ENCODE measurements at places on chromosomes 1 and 21.

GRCh38 chr1:232899839-232900238, 50.6 kb upstream of the NTPCR start:
- no peak for DNase-seq

DNA sequence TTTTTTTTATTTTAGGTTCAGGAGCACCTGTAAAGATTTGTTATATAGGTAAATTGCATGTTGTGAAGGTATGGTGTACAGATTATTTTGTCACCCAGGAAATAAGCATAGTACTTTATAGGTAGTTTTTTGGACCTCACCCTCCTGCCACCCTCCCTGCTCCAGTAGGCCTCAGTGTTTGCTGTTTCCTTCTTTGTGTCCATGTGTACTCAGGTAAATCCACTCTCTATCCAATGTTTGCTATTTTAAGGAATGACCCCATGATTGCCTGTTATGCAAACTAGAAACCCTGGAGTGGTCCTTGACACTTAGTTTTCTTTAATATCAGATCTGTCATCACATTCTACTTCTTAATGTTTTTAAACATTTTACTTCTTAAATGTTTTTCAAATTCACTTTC, 33.9 kb downstream of the LHX9 start:
- DNase-seq: no peak

DNA sequence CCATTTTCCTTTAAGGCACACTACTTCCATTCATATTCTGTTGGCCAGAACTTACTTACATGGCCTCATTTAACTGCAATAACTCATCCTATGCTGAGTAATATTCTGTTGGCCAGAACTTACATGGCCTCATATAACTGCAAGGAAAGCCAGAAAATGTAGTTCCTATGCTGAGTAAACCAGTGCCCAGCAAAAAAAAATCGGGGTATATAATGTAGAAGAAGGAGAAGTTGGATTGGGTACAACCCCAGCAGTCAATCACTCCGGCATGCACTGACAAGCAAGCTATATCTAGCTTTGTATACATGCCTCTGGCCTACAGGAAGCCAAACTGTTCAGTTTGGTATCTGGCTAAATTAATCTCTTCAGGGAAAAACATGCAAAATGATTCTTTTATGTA, 39.4 kb upstream of the PPIH start:
- DNase-seq: no peak

- DNase-seq: no peak
Observed at GRCh38 chr1:235683653-235684052, 34.1 kb upstream of the GNG4 start.

DNA sequence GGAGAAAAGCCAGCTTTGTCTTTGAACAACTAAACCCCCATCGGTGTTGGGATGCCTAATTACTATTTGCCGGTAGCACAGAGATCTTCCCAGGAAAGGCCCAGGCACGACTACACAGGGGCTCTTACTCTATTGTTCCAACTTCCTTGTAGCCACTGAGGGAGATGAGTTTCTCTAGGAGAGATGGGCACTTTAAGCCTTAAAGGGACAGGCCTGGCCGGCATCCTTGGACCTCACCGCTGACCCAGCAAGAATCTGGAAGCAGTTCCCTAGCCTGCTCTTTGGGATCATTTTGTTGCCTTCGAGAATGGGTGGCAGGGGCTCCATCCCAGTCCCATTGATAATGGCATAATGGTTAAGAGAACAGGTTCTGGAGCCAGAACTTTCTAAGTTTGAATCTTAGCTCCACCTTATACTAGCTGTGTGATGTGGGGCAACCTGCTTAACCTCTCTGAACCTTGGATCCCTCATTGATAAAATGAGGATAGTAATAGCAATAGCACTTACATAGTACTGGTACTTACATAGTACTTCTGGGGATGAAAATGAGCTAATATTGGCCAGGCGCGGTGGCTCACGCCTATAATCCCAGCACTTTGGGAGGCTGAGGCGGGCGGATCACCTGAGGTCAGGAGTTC, 239.1 kb upstream of the TMEM51 start:
- DNase-seq: no peak

DNA sequence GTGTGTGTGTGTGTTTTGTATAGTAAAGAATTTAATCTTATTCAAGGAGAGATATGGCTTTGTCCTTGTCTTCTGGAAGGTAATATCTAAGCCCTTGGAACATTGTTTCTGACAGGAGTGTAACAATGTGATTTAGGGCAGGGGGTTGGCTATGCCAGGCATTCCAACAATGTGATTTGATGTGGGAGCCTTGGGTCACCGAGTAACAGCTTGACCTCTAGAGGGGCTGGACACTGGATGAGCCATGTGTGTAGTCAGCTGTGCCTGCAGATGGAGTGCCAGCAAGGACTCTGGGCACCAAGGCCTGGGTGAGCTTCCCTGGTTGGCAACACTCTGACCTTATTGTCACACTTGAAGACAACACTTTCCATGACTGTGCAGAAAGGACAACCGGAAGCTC, 336.1 kb upstream of the ZP4 start:
- DNase-seq: no peak

GRCh38 chr21:28431527-28432200, 561.0 kb downstream of the LTN1 start:
- DNase-seq: no peak

- DNase-seq: no peak
Observed at GRCh38 chr1:29358183-29358582, 121.9 kb downstream of the PTPRU start.

GRCh38 chr1:37338658-37339057, 135.7 kb upstream of the ZC3H12A start:
- peak; percentile 55 for DNase-seq

DNA sequence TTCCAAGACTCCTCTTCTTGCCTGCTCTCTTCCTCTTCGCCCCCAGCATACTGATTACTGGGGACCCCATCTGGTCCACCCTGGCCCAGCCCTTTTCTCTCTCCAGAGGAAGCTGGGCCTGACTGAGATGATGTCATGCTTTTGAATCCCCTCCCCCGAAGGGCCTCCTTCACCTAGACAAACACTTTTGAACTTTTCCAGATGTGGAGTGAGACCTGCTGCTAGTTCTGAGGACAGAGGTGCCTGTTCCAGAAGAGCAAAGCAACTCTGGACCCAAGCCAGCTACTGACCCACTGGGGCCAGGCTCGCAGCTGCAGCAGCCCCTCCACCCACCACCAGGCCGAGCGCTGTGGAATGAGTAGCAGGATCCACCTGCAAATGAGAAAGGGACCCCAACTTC, 8.4 kb downstream of the CD34 start:
- no peak for DNase-seq
